ENCODE measurements at places on chromosomes 11 and 22.

DNA sequence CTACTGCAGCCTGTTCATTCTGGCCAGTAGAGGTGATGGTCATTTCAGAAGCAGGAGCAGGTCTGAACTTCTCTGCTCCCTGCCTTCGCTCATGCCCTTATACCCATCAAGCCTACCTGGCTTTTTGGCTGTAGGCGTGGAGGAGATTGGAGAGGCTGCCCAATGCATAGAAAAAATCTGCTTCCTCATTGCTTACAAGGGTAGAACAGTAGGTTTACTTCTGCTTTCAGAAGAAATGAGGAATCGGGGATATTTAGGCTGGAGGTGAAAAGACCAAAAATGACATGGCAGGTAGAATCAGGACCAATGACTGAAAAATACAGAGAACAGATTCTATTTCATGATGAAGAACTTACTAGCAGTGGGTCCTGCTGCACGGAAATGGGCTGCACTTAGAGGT is 72.9 kb upstream of the YWHAH start:
- DNase-seq, result no peak

DNA sequence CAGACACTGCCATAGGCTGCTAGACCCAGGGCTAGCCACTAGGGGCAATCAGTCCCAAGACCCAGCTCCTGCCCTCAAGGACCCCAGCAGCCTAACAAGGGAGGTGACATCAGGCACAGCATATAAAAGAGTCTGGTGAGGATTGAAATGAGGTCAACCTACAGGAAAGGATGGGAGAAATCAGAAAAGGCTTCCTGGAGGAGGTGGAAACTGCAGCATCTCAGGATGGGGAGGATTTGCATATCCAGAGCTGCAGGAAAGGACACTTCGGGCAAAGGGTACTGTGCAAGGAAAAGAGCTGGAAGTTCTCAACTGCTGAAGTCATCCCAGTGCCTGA is 2.9 kb upstream of the ARFGAP2 start:
- DNase-seq, result peak; percentile 50

- DNase-seq, result peak; percentile 72
These were observed 191.0 kb downstream of the NAV2 start for GRCh38 chr11:19903620-19904069.

- DNase-seq, result peak; percentile 75
These were observed 6.9 kb downstream of the MCAT start for GRCh38 chr22:43136255-43136654.

DNA sequence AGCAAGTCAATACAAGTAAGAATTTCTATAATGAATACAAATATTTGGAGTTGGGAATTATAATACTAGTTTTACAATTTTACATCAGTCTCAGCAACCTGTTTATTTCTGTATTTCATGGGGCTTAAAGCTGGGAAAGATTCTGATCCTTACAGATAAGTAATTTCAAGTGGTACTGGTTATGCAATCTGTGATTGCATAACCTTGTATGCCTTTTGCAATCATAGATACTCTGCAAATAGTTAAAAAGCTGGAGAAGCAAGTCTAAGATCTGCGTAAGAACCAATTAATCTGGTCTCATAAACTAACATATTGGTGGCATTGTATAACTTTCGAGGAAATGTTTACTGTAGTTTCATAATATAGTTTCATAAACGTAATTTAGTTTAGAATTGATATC is 198.3 kb upstream of the PGR start:
- DNase-seq, result no peak

GRCh38 chr11:133383689-133384088 is 148.6 kb downstream of the OPCML start:
- no peak for DNase-seq

DNA sequence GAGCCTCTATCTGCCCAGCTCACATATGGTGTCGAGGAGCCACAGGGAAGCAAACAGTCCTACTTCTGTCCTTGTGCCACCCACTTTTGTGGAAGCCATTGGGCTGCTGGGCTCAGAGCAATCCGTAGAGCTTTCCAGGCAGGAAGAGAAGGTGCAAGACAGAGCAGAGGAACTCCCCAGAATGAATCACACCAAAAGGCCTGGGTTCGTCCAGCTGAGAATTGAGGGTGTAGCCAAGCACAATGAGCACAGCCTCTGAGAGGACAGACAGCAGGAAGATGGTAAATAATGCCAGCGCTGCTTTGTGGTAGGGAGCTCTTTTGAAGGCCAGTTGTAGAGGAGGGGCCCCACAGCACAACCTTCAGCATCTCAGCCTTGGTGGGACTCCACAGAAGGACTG is 237.8 kb downstream of the GRIK4 start:
- no peak for DNase-seq

DNA sequence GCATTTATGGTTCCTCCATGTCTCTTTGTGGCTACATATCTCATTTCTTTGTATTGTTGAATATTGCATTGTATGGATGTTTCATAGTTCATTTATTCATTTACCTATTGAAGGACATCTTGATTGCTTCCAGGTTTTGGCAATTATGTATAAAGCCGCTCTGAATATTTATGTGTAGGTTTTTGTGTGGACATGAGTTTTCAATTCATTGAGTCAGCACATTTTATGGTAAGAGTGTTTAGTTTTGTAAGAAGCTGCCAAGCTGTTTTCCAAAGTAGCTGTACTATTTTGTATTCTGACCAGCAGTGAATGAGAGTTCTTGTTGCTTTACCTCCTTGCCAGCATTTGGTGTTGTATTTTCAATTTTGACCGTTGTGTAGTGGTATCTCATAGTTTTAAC is 39.2 kb downstream of the KDM2A start:
- no peak for DNase-seq

- DNase-seq, result no peak
These were observed 210.7 kb downstream of the METTL15 start for GRCh38 chr11:28318871-28319270.

DNA sequence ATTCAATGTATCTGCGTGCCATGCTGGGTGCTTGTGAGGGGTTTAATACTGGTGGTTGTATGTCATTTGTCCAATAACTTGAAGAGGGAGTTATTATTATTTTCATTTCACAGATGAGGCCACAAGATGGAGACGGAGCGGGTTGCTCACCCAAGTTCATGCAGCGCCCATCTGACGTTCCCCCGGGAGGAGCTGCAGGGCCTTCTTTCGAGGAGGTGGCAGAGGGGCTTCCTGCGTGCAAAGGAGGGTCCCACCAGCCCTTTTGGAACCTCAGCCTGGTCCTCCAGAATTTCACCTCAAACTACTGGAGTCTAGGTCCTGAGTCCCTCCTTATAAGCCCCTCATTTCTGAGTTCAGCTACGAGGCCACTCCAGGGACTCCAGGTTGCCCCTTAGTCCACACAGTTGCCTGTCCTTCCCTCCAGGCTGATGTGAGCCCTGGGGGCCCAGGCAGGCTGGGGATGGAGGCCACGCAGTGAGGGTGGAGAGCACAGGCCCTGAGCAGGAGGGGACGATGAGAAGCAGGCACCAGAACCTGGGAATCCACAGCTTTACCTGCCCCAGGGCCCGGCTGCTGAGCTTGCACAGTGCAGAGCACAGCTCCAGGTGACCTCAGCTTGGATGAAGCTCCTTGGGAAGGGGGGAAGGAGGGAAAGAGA is 2.9 kb upstream of the VSIG10L2 start:
- DNase-seq, result no peak

DNA sequence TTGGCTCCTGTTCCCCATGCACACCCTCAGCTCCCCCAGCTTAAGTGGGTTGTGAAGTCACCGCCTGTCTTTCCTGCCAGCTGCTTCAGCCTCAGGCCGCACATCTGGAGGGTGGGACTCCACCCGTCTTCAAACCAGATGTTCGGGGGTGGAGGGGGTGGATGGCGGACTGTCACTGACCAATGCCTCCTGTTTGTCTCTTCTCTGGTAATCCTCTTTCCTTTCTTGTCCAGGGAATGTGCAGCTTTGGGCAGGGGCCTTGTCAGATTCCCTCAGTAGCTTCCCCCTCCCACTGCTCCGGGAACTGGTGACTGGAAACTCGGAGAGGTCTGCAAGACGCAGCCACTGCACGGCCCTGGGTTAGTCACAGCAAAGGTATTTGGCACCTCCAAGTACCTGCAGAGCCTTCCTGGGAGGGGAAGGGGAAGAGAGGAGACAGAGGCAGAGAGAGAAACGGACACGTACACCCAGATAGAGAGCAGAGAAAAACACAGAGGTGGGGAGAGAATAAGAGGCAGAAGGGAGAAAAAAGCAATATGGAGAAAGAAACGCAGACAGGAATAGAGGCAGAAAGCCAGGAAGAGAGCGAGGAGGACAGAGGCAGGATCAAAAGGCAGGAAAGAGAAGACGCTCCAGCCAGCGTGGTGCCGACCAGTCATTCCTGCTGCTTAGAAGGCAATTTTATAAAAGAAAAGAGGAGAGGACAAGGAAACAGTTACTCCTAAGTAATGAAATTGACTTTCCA is 56.1 kb upstream of the TIMP3 start:
- no peak for DNase-seq

GRCh38 chr11:94630221-94630620 is 63.1 kb downstream of the PIWIL4 start:
- no peak for DNase-seq

DNA sequence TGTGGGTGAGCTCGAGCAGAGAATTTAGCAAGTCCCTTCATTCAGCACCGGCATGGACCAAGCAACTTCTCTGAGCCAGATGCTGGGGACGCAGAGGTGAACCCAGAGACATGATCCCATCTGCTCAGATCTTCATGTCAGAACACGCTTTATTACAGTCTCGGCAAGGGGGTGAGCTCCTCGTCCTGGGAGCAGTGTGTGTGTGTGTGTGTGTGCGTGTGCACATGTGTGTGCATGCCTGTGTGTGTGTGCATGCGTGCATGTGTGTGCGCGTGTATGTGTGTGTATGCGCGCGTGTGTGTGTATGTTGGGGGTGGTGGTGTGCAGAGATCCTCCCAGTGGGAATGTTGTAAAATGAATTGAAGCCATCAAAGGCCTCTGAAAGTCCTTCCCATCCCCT is 9.8 kb downstream of the MIAT start:
- DNase-seq, result no peak

GRCh38 chr11:65932558-65932919 is 12.7 kb upstream of the TSGA10IP start:
- DNase-seq, result no peak

- DNase-seq, result peak; percentile 14
These were observed 1.0 kb upstream of the PLAAT2 start for GRCh38 chr11:63564056-63564774.

DNA sequence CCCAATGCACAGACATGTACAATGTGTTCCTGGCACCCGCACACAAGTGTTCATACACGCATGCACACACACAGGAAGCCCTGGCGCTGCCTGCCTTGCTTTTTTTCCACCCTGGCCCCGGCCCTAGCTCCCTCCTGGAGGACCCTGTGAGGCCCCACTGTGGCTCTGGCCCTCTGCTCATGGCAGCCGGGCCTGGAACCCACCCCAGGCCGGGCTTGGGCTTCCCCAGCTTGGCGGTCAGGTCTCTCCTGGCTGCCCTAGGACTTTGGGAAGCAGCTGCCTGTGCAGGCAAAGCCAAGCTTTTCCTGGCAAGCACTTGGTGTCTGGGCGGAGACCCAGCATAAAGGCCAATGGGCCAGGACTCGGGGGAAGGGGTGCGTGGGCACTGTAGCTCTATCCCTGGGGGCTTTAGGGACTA is 30.5 kb downstream of the CD82 start:
- no peak for DNase-seq

DNA sequence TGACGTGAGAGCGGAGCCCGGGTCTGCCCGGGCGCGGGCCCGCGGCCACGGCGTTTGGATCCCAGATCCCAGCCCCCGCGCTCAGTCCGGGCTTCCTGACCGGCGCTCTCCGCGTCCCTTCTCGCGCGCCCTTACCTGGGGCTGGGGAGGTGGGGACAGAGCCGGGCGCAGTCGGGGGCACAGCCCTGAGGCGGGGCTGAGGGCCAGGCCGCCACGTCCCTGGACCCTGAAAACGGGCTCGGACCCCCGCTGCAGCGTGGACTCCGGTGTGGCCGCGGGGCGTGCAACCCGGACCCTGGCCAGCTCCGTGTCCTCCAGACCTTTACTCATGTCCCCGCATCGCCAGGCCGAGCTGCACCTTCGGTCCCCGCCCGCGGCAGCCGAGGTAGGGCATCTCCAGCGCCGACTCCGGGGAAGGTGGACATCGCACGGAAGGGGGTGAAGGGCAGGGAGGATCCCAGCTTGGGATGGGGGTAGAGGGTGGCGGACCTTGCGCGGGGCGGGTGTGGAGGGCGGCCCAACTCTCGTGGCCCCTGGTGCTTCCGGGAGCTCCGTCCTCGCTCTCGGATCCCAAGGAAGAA is 9.9 kb upstream of the AIFM3 start:
- no peak for DNase-seq

DNA sequence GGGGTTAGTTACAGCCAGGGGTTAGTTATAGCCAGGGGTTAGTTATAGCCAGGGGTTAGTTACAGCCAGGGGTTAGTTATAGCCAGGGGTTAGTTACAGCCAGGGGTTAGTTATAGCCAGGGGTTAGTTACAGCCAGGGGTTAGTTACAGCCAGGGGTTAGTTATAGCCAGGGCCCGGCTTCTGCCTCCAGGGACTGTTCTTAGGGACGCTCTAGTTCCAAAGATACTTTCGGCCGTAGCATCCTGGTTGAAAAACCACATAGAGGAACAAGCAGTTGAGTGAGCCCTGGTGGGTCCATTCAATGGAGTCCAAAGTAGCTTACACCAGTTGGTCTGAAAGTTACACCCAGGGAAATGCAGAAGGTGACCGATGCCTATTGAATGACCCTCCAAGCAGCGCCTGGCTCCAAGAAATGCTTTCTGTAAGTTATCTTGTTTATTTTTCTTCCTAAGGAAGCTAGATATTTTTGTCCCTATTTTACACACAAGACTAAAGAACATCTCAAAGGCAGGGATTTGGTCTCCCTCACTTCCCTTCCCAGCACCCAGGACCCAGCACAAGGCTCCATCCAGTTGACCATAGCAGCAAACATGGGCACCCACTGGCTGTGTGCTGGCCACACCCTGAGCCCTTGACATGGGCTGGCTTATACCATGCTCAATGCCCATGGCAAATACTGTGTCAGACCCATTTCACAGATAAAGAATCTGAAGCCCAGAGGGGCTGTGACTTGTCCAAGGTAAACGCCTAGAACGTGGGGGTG is 49.7 kb upstream of the SHISAL1 start:
- no peak for DNase-seq

DNA sequence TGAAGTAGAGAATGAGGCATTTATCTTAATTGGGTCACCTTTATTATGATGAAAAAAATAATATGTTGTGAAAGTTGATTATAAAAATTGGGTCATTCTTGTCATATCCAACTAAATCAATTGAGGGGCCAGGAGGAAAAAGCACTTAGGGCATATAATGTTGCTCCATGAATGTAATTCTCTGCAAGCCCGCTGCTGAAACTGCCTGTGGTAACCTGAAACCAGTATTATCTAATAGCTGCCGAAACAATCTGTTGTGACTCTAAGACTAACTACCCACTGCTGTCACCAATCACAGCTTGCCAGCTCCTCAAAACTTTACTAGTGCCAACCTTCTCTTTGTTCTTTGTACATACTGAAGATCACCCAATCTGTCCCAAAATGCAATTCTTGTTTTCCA is 115.8 kb downstream of the ATG16L2 start:
- DNase-seq, result no peak

- DNase-seq, result no peak
These were observed 107.9 kb upstream of the BMAL1 start for GRCh38 chr11:13169709-13170108.

GRCh38 chr22:47443836-47444745 is 681.6 kb downstream of the TBC1D22A start:
- no peak for DNase-seq

- DNase-seq, result no peak
These were observed 79.7 kb upstream of the WNT7B start for GRCh38 chr22:46056546-46057245.
